ENCODE measurements at places on chromosomes 7 and 10. TPM values are rescaled to one million over a fixed set of nuclear protein-coding genes. Genes with fewer than 3 reads are reported as not detected.

The PDE6C gene
- not detected for total RNA-seq

DNA sequence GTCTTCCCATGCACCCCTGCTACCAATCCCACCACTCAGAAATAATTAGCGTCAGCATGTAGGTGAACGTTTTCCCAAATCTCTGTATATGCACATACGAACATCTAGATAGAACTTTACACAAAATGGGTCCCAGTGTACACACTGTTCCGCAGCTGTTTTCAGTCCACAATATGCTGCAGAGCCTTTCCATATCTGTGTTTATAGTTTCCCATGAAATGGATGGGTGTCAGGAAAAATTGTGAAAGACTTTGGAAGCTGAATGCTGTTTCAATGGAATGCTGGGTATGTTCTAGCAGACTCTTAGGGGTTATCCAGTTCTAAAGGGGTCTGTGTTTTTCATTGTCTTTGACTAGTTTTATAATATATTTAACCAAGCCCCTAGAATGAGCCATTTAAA, 13.8 kb downstream of the GRK5 start:
- no peak for DNase-seq

- DNase-seq, result no peak
These were observed 30.0 kb upstream of the EIF5AL1 start for GRCh38 chr10:79482304-79482703.

DNA sequence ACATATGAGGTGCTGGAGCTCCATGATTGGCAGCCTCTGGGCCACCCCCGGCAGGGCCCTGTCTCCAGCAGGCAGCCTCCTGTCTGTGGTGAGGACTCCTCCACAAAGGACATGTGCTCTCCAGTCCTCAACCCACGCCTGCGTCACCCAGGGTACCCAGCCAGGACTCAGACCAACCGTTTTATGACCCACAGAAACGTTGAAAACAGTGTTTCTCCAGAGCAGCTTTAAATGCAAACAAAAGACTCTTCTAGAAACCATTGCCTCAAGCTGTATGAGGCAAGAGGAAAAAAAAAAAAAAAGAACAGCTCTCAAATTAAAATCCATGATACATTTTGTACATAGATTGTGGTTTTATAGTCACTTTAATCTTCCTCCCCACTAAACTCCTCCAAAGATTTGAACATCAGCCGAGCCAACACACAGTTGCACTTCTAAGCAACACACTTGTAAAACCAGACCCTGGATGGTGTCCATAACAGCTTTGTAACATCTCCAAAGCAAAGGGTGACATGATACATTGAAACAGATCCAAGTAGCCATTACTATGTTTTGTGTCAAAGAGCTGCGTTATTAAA, 175.0 kb upstream of the LYZL2 start:
- DNase-seq, result no peak

The USP6NL gene
- 8.2 TPM for total RNA-seq

GRCh38 chr10:58896229-58896628, 280.2 kb upstream of the PHYHIPL start:
- no peak for DNase-seq

The CYP2C9 gene
- not detected for total RNA-seq

The RBM20 gene
- 7.7 TPM for total RNA-seq

DNA sequence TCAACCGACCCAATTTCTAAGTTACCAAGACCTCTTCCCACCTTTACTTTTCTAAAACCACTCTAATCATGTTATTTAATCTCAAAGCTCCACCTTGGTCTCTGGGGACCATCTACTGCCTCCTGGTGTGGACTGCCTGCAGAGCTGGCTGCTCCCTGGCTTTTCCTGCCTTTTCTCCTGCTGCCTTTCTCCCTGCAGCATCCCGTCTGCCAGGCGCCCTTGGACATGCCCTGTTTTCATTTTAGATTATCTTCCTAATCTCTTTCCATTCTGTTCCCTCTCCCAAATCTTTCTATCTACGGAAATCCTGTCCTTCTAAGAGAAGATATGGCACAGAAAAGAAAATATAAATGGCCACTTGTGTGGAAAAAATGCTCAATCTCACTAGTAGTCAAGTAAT, 23.1 kb downstream of the TCAF1 start:
- DNase-seq, result no peak

All from Caki2 (cell line).